Endothelial cell of umbilical vein (primary cell): ENCODE measurements at places on chromosomes 5 and 9. TPM values are rescaled to one million over a fixed set of nuclear protein-coding genes. Genes with fewer than 3 reads are reported as not detected.

DNA sequence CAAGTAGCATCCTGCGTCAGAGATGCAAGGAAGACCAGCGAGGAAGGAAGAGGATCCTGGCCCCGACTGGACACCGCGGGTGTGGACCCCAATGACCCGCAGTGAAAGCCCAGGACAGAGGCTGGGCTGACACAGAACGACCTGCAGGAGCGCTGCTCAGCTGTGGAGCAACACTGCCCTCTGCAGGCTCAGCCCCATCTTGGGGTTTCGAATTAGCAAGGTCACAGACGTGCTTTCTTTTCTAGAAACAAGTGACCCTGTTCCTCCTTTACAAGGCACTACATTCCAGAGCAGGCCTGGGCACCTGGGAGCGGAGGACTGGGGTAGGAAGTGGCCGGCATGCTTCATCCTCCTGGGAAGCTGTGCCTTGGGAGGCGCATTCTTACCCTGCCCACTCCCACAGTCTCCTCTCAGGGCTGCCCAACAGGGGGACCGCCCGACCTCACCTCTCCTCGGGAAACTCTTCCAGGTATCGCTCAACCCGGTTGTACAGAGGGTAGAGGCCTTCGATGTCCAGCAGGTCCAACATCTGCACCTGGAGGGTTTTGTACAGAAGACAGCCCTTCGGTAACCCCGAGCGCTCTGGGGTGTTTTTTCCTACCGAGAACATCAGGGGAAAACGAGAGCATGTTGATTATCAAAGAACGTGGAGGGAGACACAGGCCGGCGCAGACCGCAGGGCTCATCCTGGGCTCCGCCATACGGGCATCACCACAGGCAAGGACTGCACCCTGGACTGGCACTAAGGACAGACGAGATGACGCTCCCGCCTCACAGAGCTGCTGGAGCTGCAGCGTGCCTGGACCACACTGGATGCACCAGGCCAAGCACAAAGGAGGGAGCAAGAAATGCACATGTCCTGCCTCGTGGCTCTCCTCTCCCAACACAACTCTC, 35.0 kb downstream of the IPPK start:
- DNase-seq, result peak; percentile 78

GRCh38 chr5:112743631-112744030, 5.9 kb downstream of the APC start:
- DNase-seq, result no peak

DNA sequence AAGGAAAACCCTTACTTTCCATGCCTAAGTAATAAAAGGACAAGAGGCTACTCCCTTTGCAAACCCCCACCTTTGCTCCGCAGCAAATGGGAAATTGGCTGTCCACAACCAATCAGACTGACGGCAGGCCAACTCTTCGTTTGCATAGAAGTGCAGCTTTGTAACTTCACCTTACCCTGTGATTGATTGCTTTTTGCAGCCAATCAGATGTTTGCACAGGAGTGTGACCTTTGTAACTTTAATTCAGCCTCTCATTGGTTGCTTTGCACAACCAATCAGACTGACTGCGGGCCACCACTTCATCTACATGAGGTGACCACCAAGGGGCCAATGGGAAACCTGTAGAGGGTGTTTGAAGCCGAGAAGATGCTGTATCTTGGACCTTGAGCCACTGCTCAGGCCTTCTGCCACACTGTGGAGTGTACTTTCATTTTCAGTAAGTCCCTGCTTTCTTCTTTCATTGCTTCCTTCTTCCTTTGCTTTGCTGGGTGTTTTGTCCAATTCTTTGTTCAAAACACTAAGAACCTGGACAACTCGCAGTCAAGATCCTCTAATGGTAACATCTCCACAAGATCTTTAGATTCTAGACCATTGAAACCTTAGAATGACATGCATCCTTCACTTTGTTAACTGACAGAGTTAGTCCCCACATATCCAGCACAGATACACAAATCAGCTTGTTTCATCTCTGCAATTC, 51.3 kb upstream of the FREM1 start:
- no peak for DNase-seq

- DNase-seq, result no peak
Measured at GRCh38 chr5:34053571-34054399, 10.8 kb upstream of the C1QTNF3 start.

- peak; percentile 49 for DNase-seq
Measured at GRCh38 chr5:55969956-55970355, 24.8 kb downstream of the IL6ST start.

- peak; percentile 37 for DNase-seq
Measured at GRCh38 chr5:57825031-57825686, 342.5 kb upstream of the ACTBL2 start.

Gene GLRA1
- not detected in 2 replicates for total RNA-seq

Gene UGT3A1
- total RNA-seq, result not detected in 2 replicates

Gene FNBP1
- total RNA-seq, result 36.2 and 43.9 TPM in 2 replicates
